ENCODE measurements at places on chromosomes 7 and 10.

DNA sequence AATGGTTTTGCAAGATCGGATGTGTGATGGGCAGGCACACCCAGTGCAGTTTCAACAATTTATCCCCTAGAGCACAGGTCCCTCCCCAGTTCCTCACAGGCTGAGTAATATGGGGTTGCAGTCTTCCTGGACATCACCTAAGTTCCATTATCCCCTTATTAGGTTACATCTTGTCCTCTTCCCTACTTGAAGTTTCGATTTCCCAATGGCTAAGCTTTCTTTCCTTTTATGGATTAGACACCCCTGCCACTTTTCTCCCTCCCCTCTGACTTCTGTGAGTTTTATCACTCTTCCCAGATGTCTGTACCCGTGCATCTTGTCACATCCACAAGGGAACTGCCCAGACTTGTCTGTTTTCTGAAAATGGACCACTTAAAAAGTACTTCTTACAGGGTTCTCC lies 2.4 kb upstream of the NIPSNAP2 start:
- DNase-seq: no peak

GRCh38 chr10:7609556-7609955 lies 57.2 kb downstream of the ITIH5 start:
- DNase-seq: no peak

DNA sequence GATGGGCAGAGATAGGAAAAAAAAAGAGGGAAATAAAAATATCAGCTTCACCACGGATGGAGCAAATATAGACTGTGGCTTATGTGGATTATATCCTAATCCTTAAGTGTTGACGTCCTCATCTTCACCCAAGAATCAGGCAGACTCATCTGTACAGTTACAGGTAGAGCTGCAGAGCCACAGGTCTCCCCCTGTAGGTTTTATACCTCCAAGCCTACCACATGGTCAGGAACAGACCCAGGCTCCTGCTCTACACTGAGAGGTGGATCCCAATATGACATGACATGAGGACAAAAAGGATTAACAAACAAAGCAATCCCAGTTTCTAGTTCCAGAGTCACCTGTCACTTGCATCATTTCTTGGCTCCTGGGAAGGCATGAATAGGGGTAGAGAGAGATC lies 400.8 kb downstream of the SEMA3D start:
- DNase-seq: no peak

DNA sequence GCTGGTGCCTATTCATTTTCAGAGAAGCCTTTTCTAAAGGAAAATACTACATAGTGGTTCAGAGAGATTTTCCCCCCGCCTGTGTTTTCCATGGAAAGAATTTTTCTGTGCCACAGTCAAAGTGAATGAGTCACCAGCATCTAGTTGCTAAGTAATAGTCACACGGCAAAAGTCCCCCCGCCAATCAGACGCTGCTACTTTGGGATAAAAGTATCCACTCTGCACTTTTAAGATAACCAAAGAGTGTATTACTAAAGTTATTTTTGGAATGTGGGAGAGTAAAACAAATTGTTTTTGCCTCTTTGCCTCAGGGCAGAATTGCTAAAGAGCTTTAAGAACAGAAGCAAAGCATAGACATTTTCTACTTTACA lies 23.5 kb downstream of the ABLIM1 start:
- DNase-seq: peak; percentile 82

DNA sequence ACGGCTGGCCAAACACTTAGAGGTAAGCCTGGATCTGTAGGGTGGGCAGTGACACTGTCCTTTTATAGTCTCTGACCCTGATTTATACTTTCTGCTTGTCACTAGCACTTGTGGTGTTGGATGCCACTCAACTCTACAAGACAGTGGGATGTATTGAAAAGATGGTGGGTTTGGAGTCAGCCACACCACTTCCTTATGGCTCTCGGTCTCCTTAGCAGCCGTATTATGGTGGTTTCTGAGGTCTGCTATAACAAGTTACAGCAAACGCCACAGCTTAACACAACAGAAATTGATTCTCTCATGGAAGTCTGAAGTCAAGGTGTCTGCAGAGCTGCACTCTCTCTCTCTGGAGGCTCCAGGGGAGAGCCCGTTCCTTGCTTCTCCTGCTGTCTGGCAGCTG lies 14.7 kb downstream of the ITIH2 start:
- DNase-seq: no peak

All from GM04504 (cell line).